Stimulated activated CD4-positive, alpha-beta T cell treated with anti-CD3 and anti-CD28 coated beads, Interleukin-1b, Interleukin-23, amount 100 ng/mL, for 24 hours (primary cell): ENCODE measurements at places on chromosomes 2 and 18.

DNA sequence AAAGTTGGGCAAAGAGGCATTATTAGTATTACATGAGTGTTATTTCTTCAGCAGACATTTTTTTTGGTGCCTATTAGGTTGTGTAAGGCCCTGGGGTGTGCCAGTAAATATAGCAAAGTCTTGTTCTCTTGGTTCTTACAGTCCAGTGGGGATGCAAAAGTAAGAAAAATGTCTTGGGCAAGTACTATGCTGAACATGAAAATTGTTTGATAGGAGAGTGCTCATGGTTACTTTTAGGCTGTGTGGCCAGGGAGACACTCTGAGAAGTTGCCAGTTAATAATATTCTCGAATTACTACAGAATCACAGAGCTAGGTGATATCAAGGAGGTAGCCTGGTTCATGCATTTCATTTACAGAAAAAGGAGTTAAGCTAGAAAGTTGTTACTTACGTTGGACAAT, 1.9 kb downstream of the AGFG1 start:
- no peak for DNase-seq

DNA sequence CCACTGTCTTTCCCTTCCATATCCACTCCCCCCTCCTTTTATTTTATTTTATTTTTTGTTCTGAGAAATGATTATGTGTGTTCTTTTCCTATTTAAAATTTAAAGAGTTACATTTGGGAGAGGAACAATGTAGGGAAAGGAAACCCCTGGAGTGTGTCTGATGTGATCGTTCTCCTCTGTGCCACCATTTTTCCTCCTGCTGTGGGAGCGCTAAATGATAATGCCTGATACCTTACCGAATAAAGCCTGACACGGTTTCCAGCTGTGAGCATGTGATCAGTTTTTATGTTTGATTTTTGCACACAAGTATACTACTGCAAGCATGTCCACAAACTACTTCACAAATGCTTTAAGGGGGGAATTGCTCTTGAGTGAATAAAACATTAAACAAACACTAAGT, 317.8 kb upstream of the FANCL start:
- DNase-seq = no peak

DNA sequence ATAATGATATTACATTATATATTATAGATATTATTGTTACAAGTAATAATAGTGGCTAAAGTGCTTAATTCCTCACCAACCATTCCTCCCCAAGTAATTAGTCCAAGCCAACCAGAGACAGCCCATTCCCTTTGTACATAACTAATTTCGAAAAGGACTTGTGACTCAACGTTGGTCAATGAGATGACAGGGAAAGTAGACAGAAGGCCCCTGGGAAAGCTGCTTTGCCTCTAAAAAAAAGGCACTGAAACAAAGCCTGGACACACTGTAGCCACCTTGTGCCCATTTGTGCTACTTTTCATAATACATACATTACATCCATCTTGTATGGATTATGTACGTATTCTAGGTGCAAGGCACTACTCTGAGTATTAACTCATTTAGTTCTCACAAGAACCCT, 28.8 kb downstream of the COLEC12 start:
- no peak for DNase-seq

- no peak for DNase-seq
These were observed 737 bp upstream of the CYB5A start for GRCh38 chr18:74292541-74292858.
